Epithelial cell of alveolus of lung (primary cell): ENCODE measurements at places on chromosomes 13 and 19. TPM values are rescaled to one million over a fixed set of nuclear protein-coding genes. Genes with fewer than 3 reads are reported as not detected.

IQCN gene
- 0.13 and 1.6 TPM in 2 replicates for total RNA-seq

INSL3 gene
- not detected in 2 replicates for total RNA-seq

LRRC25 gene
- total RNA-seq = not detected in 2 replicates

KIR2DL4 gene
- total RNA-seq = not detected in 2 replicates

GSX1 gene
- not detected in 2 replicates for total RNA-seq

NPAS1 gene
- 0.72 and 1.9 TPM in 2 replicates for total RNA-seq

CLEC4G gene
- total RNA-seq = not detected in 2 replicates

PSG11 gene
- total RNA-seq = not detected in 2 replicates

PTGER1 gene
- 3.9 and 15.1 TPM in 2 replicates for total RNA-seq

ZNF211 gene
- 6.7 and 11.2 TPM in 2 replicates for total RNA-seq

ECSIT gene
- 45.4 and 46.0 TPM in 2 replicates for total RNA-seq

SYNGR4 gene
- not detected in 2 replicates for total RNA-seq

LHB gene
- 0.52 and 1.2 TPM in 2 replicates for total RNA-seq

CEACAM21 gene
- 0.32 TPM in 1 of 2 replicates, not detected in the other for total RNA-seq

ASF1B gene
- total RNA-seq = 14.6 and 26.4 TPM in 2 replicates

DACT3 gene
- 7.1 and 24.4 TPM in 2 replicates for total RNA-seq
